EH (cell line): ENCODE measurements at places on chromosomes 1 and 21.

GRCh38 chr1:47901001-47901575 lies 96.1 kb downstream of the TRABD2B start:
- DNase-seq: no peak

- DNase-seq: no peak
These were observed 247.5 kb downstream of the USH2A start for GRCh38 chr1:216175714-216176113.

- DNase-seq: no peak
These were observed 19.8 kb downstream of the HP1BP3 start for GRCh38 chr1:20767271-20767670.

DNA sequence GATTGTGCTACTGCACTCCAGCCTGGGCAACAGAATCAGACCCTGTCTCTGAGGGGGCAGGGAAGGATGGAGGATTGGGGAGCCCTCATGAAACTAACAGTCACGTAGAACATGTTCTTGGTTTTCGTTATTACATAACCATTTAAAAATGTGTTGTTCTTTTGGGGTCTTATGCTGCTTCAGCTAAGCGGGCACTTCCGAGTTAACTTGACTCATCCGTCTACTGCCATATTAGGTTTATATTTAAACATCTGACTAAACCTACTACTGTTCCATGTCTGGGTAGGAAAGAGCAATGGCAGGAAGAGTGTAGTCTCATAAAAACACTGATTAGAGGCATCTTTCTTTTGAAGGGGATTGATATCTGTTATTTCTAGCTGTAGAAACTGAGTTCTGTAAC lies 59.5 kb upstream of the BMP8A start:
- DNase-seq: peak; percentile 34

- peak; percentile 58 for DNase-seq
These were observed 1.5 kb downstream of the TGFB2 start for GRCh38 chr1:218346391-218347204.

GRCh38 chr1:183995322-183996039 lies 42.0 kb downstream of the COLGALT2 start:
- no peak for DNase-seq

GRCh38 chr1:211842518-211842917 lies 12.0 kb upstream of the LPGAT1 start:
- DNase-seq: no peak

GRCh38 chr1:224333309-224333926 lies 3.4 kb upstream of the NVL start:
- peak; percentile 71 for DNase-seq

DNA sequence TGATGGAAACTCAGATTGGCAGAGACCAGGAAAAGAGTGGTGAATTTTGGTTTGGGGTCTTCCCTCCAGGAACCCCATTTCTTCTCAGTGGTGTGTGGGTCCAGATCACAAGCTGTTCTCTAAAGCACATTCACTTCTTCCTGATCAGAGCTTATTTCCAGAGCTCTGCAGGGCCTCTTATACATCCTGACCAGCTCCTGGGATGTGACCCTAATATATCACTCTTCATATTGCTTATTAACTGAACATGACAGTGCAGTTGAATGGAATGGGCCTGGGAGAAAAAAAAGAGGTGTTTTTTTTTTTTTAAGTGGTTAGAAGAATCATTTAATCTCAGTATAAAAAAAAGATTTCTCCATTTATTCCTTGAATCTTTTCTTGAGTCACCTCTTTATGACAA lies 29.6 kb upstream of the DNM3 start:
- no peak for DNase-seq

DNA sequence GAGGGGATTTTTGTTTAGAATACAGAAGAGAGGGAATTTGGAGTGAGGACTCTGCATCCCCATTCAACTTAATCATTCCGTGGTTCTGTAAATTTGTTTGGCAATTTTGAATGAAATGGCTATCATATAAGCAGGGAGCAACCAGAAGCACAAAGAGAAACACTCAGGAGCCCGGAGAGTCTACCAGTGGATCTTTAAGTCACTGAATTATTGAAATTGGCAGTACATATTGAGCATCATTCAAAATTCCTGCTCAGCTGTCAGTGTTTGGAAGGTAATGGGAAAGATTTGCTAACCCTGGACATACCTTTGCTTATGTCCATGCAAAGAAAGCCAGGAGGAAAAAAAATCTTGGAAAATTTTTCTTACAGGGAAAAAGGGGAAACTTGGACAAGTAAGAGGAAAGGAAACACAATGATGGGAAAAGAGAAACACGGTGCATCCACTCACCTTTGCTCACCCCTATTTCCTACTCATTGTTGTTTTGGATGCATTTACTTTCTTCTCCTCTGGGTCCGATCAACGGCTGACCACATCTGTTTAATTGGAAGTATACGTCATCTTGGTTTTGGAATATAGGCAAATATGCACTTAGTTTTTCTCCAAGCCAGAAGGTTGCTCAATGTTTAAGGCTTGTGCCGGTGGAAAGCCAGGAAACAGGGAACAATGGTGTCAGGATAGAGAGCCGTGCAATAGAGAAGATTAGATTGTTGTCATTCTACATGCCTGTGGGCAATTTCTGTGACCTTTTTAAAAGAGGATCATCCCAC lies 243.0 kb upstream of the LYPLAL1 start:
- DNase-seq: peak; percentile 89

DNA sequence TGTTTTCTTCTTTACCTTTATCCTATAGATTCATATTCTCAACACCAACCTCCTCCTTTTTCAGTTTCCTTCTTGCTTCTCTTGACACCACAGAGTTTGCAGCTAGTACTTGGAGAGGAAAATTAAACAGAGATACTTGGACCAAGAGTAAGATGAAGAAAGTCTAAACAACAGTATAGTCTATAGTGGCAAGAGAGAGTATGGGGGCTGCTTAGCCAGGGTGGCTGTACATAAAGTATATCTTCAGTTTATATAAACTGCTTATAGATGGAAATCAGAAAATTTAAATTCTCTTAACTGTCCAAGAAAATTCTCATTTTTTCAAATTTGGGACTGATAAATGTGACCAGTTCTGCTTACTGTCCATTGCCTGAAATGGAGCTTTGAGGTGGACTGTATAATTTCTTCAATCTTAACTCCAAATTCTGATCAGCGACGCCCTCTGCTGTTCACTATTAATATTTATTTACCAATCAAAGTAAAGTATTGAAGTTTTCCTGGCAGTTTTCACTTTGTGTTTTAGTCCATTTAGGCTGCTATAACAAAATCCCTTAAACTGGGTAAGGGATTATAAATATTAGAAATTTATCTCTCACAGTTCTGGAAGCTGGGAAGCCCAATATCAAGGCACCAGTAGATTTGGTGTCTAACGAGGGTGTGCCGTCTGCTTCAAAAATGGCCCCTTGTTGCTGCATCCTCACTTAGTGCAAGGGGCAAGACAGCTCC lies 14.8 kb upstream of the METTL18 start:
- DNase-seq: peak; percentile 48

- no peak for DNase-seq
These were observed 41.9 kb downstream of the RSPH1 start for GRCh38 chr21:42453986-42454570.

DNA sequence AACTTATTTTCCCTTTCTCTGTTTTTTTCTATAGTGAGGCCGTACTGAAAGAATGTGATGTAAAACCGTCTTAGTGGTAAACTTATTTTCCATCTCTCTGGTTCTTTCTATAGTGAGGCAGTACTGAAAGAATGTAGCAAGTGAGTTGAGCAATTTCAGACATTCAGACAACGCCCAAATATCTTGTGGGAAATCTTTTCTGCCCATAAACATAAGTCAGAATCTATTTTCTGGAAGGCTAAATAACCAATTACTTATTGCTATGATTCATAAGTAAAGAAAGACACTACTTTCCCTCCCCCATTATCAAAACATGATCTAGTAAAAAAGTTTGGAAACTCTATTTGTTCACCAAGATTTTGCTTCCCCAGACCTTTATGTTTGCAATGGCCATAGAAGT lies 18.8 kb upstream of the SCCPDH start:
- DNase-seq: peak; percentile 98

DNA sequence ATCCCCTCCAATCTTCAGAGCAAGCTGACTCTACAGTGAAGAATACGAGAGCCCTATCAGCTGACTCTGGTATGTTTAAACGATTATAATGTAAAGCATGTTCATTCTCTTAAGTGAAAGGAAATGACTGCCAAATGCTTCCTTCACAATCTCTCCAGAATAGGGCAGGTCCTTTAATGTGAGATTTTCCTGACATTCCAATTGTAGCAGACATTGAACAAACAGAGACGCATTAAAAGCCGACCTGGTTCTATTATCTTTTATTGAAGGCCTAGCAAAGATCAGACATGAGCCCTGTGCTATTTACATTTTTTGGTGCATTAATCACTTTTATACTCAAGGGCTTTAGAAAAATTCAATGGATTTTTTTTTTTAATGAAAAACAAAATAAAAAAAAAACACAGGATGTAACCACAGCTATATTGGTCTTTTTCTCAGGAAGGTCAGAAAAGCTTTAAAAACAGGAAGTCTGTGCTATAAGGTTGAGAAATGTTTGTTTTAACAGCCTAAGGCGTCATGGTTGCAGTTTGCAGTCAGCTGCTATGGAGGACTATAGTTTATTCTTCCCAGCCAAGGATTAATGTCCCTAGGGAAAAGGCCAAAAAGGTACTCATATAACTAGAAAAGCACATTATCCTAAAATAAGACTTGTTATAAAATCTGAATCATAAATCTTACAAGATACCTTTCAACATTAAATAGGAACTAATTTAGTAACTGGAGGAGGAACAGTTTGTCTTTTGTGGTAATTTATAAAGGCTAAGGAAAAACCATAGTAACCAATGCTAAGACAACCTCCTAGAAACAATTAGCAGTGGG lies 104.8 kb downstream of the RERE start:
- peak; percentile 94 for DNase-seq
